ENCODE measurements at places on chromosomes 1 and 21.
A peak's percentile ranks its signal among the peaks of the same experiment; 100 is the strongest.

GRCh38 chr21:15210235-15210678 lies 145.5 kb upstream of the NRIP1 start:
- H3K36me3 ChIP-seq, result no peaks in the 10 kb centered on the region
- H3K4me3 ChIP-seq, result no peak overlapping the region
- no peaks in the 10 kb centered on the region for H3K27me3 ChIP-seq
- no peak for DNase-seq
- peaks cover 34% of the 10 kb centered on the region for H3K4me1 ChIP-seq
- no peak overlapping the region for H3K27ac ChIP-seq

DNA sequence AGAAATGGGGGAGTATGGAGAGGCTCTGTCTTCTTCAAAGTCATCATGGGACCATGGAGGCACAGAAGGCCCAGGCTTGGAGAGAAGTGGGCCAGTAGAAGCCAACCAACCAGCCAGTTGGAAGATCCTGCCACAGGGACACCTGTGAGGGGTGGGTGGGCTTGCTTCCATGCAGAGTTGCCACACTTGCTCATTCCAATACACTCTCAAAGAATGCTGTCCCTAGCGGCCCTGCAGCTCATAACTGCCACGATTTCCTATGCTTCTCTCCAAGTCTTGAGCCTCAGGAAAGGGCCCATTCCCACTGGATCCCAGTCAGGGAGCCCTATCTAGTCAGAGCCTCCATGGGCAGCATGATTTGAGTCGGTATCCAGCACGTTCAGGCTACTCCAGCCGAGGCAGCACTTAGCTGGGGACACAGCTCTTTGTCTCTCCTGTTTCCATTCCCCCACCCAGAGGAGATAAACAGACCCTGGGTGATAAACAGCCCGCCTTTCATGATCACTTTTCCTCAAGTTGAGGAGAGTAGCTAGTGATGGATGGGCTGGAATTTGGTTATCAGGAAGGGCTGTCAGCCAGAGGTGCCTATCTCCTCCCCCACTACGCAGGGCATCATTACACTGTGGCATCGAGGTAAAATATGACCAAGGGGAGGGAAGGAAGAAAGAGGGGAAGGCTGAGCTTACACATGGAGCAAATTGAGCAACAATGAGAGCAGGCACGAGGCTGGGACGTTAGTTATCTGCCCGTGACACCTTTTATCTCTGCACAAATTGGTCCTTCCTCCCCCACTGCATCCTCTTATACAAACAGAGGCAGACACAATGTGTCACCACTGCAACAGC lies 64.6 kb downstream of the ERI3 start:
- no peaks in the 10 kb centered on the region for H3K4me1 ChIP-seq
- H3K36me3 ChIP-seq, result peaks cover 48% of the 10 kb centered on the region
- DNase-seq, result no peak
- H3K4me3 ChIP-seq, result no peak overlapping the region
- no peaks in the 10 kb centered on the region for H3K27me3 ChIP-seq

GRCh38 chr1:225537554-225538251 lies 109.9 kb upstream of the LBR start:
- H3K27me3 ChIP-seq, result no peaks in the 10 kb centered on the region
- H3K4me3 ChIP-seq, result no peak overlapping the region
- no peaks in the 10 kb centered on the region for H3K36me3 ChIP-seq
- peaks cover 26% of the 10 kb centered on the region for H3K4me1 ChIP-seq
- H3K27ac ChIP-seq, result no peak overlapping the region

- H3K4me3 ChIP-seq, result peak overlapping the region; percentile 7
- peaks cover 40% of the 10 kb centered on the region for H3K27me3 ChIP-seq
- H3K27ac ChIP-seq, result no peak overlapping the region
- H3K36me3 ChIP-seq, result no peaks in the 10 kb centered on the region
- H3K4me1 ChIP-seq, result peaks cover 36% of the 10 kb centered on the region
- DNase-seq, result no peak
Observed at GRCh38 chr1:26991310-26992116, 2.0 kb upstream of the TRNP1 start.

- H3K27ac ChIP-seq, result no peak overlapping the region
- H3K4me3 ChIP-seq, result no peak overlapping the region
- peaks cover 7% of the 10 kb centered on the region for H3K4me1 ChIP-seq
- H3K36me3 ChIP-seq, result no peaks in the 10 kb centered on the region
Observed at GRCh38 chr1:36492491-36492890, 9.8 kb upstream of the CSF3R start.

DNA sequence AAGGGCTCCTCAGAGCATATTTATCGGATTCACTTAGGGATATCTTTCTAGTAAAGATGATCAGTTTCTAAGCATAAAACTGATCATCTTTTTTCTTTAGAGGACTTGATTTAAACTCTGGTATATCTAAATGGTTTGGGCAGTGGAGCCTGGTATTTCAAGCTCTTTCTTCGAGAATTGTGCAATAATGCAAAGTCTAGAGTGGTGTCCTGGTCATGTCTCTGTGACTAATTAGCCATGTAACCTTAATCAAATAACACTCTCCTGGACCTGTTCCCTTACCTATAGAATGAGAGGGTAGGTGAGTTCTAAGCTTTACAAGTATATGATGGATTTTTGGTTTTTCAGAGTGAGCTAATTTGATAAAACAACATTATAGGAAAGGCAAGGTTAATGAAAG lies 225.2 kb downstream of the RPS6KC1 start:
- no peak overlapping the region for H3K4me3 ChIP-seq
- H3K27me3 ChIP-seq, result no peaks in the 10 kb centered on the region
- no peak overlapping the region for H3K27ac ChIP-seq

DNA sequence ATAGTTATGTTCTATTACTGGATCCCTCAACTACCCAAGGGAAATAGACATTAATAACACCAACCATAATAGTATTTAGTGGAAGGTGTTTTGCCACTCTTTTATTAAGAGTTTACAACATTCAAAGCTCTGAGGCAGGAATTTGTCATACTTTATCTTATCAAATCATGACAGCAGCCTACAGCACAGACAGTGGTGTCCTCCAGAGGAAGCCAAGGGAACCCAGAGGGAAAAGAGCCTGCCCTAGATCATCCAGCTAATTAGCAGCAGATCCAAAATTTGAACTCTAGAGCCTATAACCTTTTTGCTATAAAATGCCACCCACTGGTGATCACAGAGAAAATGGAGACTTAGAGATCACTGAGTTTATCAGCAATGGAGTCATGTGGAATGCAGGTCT lies 18.2 kb downstream of the VAV3 start:
- H3K4me1 ChIP-seq, result no peaks in the 10 kb centered on the region
- H3K27ac ChIP-seq, result no peak overlapping the region
- no peak overlapping the region for H3K4me3 ChIP-seq
- peaks cover 19% of the 10 kb centered on the region for H3K27me3 ChIP-seq
- DNase-seq, result no peak
- H3K36me3 ChIP-seq, result no peaks in the 10 kb centered on the region

DNA sequence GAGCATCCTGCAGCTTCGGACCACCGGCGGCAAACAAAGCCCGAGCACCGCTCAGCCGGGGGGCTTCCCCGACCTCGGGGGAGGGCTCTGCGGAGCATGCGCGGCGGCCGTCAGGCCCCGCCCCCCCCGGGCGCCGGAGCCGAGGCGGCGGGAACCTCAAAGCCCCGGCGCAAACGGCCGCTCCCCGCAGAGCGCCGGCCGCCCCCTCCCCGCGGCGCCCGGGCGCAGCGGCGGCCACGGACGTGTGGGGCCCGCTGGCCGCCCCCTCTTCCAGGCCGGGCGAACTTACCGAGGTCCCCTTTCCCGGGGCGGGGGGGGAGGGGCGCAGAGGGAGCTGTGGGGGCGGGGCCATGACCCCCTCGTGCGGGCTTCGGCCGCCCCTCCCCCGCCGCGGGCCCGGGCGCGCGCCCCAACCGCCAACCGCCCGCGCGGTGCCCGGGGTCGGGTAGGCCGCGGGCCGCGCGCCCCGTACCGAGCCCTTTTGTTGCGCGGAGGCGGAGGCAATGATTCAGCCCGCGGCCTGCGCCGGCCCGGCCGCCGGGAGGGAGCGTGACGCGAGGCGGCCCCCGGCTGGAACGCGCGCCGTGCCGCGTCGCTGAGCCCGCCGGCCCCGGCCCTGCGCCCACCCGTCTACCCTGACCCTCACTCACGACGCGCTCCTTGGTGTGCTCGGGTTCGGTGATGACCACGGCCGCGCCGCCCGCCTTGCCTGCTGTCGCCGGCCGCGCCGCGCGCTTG lies 1.7 kb downstream of the RCC2 start:
- peaks cover 41% of the 10 kb centered on the region for H3K4me1 ChIP-seq
- DNase-seq, result peak; percentile 58
- peak overlapping the region; percentile 73 for H3K4me3 ChIP-seq
- peaks cover 3% of the 10 kb centered on the region for H3K36me3 ChIP-seq
- H3K27me3 ChIP-seq, result peaks cover 6% of the 10 kb centered on the region
- H3K27ac ChIP-seq, result peak overlapping the region; percentile 71

DNA sequence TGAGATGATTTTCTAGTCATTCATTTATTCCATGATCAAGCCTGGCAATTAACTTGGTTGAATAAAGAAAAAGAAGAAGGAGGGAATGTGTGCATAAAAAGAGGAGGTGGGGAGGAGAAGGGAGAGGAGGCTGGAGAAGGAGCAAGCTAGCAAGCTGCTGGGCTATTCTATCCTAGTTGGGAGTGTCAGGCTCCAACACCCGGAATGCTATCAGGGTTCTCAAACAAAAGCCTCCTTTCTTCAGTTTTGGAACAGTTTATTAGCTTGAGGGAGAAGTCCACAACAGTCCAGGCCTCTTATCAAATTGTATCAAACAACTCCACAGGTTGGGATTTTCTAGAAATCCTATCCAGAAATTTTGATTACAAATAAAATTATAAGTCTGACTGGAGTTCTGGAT lies 80.0 kb downstream of the BCAR3 start:
- H3K27ac ChIP-seq, result no peak overlapping the region
- no peaks in the 10 kb centered on the region for H3K36me3 ChIP-seq
- no peak overlapping the region for H3K4me3 ChIP-seq
- peaks cover 54% of the 10 kb centered on the region for H3K4me1 ChIP-seq
- H3K27me3 ChIP-seq, result no peaks in the 10 kb centered on the region

DNA sequence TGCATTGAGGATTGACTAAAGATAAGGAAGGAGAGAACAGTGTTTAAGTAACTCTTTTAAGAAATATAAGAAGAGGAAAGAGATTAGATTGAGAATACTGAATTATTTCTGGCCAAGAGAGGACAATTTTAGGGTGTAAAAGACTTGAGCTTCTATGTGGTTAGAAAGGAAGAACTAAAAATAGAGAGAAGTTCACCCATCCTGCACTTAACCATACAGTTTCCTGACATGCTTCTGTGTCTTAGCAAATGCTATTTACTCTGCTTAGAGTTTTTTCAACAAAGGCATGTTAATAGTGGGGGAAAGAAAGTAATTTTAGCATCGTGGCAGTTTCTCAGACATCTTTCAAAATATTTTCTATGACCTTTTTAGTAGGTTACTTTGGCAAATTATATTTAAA lies 122.8 kb upstream of the GPR52 start:
- H3K27ac ChIP-seq, result no peak overlapping the region
- peaks cover 49% of the 10 kb centered on the region for H3K36me3 ChIP-seq
- H3K4me1 ChIP-seq, result no peaks in the 10 kb centered on the region
- no peaks in the 10 kb centered on the region for H3K27me3 ChIP-seq
- H3K4me3 ChIP-seq, result no peak overlapping the region
- no peak for DNase-seq

GRCh38 chr21:36478941-36479340 lies 981 bp downstream of the CLDN14 start:
- H3K4me3 ChIP-seq, result no peak overlapping the region
- DNase-seq, result no peak
- peaks cover 2% of the 10 kb centered on the region for H3K4me1 ChIP-seq
- H3K36me3 ChIP-seq, result no peaks in the 10 kb centered on the region
- peaks cover 10% of the 10 kb centered on the region for H3K27me3 ChIP-seq

DNA sequence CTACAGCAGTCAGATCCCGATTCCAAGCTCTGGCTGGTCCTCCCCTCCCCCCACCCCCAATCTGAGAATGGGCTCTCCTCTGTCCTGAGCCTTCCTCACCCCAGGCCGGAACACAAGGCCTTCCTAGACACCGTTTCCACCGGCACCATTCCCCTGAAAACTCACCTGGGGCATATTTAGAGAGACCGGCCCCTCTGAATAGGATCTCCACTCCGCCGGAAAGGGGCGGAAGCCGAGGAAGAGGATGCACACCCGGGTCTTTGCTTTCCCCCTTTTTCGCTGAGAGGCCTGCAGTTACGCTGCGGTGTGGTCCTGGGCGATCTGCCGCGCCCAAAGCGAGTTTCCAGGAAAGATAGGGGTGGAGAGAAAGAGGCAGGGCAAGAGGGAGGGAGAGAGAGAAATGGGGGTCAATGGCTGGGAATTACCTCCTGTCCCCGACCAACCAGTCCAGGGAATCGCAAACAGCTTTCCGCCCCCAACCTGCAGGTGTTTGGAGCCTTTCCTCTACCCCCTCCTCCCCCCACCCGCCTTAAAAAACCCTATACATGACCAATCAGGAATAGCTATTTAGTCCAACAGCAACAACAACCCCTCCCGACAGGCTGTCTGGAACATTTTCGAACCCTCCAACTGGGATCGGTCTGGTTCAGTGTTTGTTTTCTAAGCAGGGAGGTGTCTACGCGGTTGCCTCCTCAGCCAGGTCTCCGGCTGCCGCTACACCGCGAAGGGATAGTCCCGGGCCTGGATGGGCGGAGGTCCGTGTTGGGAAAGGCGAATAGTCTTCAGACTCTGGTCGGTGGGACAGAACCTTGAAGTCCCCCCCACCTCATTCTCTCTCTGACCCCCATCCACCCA lies 2.8 kb downstream of the TAL1 start:
- H3K4me3 ChIP-seq, result no peak overlapping the region
- H3K27ac ChIP-seq, result no peak overlapping the region
- peaks cover 16% of the 10 kb centered on the region for H3K4me1 ChIP-seq
- DNase-seq, result no peak
- H3K27me3 ChIP-seq, result peaks cover 86% of the 10 kb centered on the region
- H3K36me3 ChIP-seq, result no peaks in the 10 kb centered on the region

- H3K27ac ChIP-seq, result no peak overlapping the region
- H3K4me1 ChIP-seq, result no peaks in the 10 kb centered on the region
- DNase-seq, result no peak
- no peaks in the 10 kb centered on the region for H3K36me3 ChIP-seq
Observed at GRCh38 chr1:197008861-197009260, 31.5 kb downstream of the CFHR5 start.

GRCh38 chr1:219897914-219898313 lies 30.4 kb downstream of the SLC30A10 start:
- no peak for DNase-seq
- no peak overlapping the region for H3K27ac ChIP-seq
- H3K4me3 ChIP-seq, result no peak overlapping the region
- H3K27me3 ChIP-seq, result peaks cover 15% of the 10 kb centered on the region
- H3K4me1 ChIP-seq, result no peaks in the 10 kb centered on the region

- H3K36me3 ChIP-seq, result peaks cover 35% of the 10 kb centered on the region
- peaks cover 10% of the 10 kb centered on the region for H3K4me1 ChIP-seq
- DNase-seq, result no peak
- no peaks in the 10 kb centered on the region for H3K27me3 ChIP-seq
- H3K4me3 ChIP-seq, result no peak overlapping the region
Observed at GRCh38 chr1:26740023-26740634, 44.3 kb downstream of the ARID1A start.

DNA sequence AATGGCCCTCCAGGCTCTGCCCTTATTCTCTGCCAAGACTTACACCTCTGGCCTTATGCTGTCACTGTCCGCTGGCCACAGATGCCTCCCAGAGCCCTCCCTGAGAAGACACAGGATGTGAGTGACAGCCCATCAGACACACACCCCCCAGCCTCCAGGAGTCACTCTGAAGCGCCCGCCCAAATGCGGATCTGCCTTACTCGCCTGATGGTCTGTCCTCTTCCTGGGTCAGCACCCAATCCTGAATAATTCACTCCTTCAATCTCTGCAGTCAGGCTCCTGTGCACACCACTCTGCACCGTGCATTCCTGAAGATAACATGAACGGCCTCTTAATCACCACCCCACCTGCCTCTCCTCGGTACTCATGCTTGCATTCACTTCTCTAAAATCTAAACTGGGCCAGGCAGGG lies 14.7 kb downstream of the CLSTN1 start:
- no peak for DNase-seq
- H3K4me1 ChIP-seq, result peaks cover 18% of the 10 kb centered on the region
- H3K27me3 ChIP-seq, result no peaks in the 10 kb centered on the region
- H3K36me3 ChIP-seq, result no peaks in the 10 kb centered on the region
